Activated CD4-positive, alpha-beta memory T cell treated with anti-CD3 and anti-CD28 coated beads for 36 hours (primary cell): ENCODE measurements at places on chromosomes 1 and 21.

- DNase-seq, result no peak
Observed at GRCh38 chr1:100122177-100122576, 10.6 kb downstream of the SASS6 start.

DNA sequence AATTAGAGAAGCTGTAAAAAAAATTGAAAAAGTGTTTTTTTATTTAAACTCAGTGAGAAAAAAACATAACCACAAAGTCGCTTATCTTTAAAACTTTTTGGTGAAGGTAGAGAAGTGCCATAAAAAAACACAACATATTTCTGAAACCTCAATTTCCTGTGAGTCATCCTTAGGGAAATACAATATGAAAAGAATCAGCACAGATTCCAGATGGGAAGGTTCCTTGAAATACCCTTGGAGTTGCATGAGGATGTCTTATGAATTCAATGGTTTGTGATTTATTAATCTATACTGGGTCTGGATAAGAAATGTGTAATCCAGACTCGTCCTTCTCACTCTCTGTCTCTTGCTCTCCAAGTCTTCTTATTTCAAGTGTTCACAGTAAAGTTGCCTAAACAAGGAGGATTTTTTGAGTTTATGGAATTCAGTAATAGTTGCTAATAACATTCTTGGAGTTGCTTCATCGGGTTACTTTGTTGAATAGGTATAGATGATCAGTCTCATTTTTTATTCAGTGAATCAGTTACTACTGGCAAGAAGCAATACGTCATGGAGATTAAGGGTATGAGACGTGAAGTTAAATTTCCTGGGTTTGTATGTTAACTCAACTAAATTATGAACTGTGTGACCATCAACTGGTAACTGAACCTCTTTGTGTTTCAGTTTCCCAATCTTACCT, 191.4 kb downstream of the KCNK2 start:
- DNase-seq, result no peak

DNA sequence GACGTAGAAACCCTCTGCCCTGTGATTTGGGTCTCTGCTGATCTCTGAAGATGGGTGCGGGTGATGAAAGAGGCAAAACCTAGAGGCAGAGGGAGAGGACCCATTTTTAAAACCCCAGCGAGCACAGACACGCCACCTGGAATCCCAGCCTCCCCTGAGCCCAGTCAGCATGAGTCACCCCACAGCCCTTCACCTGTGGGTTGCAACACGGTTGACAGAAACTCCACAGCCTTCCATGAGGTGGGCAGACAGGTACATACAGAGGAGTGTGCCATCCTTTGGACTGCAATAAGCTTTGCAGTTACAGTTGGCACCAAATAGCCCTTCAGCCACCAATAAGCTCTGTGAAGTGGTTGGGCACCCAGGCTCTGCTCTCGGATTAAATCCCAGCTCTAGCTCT, 2.1 kb upstream of the GRHL3 start:
- DNase-seq, result no peak

GRCh38 chr1:118995312-118996016, 7.3 kb upstream of the TBX15 start:
- no peak for DNase-seq

DNA sequence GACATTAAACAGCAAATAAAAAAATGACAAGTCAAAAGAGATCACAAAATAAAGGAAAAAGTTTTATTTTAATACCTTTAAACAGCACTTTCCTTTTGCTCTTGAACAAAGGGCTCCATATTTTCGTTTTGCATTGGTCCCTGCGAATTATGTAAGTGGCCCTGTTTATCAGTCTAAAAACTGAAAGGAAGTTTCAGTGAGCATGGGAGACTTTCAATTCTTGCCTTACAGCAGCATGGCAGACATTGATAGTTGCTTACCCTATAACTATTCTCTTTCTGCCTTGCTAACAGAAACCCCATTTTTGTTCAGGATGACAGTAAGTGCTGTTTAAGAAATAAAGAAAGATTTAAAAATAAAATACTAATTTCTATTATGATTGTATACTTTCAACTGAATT, 5.2 kb upstream of the SH3GLB1 start:
- no peak for DNase-seq
